ENCODE measurements at places on chromosomes 1 and 21.

DNA sequence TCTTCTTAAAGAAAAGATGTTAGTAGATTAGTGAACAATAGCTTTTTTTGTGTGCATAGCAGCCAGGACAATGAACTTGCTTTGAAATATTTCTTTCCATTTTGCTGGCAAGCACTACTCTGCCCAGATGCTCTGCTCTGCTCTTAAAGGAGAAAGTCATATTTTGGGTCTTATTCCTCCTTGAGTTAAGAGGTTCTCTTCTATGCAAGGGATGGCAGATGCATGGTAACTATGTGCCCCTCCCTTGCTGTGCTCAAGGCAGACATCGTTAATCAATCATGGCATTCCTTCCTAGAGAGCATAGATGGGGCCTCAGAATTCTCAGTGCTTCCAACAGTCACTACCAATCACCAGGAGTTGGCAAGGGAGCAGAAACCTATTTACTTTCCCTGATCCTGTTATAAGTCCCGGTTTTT, 27.6 kb downstream of the NIPAL3 start:
- no peak for DNase-seq

- DNase-seq: no peak
Measured at GRCh38 chr1:85224734-85225623, 24.2 kb upstream of the SYDE2 start.

- DNase-seq: no peak
Measured at GRCh38 chr1:116987256-116987555, 14.4 kb upstream of the CD101 start.

DNA sequence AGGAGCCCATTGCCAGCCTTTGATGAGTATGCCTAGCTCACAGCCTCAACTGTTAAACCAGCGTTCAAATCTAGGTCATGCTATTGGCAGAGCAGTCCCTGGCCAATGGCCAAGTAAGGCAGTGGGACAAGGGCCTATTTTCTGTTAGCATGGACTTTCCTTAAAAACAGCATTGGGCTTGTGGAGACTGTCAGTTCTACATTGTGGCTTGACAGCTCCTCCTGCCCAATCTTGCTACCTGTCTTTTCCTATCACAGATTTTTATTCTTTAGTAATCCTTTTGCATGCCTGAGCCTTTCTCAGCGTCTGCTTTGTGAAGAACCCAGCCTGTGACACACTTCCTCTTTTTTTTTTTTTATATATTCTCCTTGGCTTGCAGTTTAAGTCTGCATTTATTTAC, 56.4 kb downstream of the DIP2A start:
- DNase-seq: no peak

GRCh38 chr1:34681480-34682451, 73.1 kb upstream of the GJB5 start:
- peak; percentile 26 for DNase-seq

DNA sequence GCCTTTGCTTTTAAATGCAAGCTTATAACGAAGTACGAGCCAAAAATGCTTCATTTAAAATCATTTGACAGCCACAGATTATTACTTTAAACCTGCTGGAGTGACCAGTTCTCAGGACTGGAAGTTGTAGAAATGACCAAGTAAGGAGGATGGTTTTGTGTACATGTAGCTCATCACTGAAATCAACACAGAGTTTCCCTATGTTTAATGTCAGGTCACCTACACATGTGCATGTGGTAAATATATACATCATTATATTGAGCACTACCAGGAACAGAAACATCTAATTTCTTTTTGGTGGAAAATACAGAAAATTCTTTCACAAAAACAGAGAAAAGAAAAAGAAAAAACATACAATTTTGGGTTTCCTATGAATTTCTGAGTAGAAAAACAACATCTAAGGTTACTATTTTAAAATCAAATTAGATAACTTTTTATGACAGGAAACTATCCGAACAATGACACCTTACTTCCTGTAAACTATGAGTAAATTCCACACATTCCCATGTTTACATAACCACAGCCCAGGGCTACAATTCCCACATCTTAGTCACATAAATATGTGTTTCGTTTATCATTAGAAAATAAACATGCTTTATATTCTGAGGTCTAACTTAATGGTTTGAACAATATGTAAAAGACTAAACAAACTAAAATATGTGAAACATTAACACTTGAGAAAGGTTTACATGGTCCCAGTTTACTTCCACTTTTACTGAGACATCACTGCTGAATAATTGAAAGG, 73.6 kb downstream of the ZNF281 start:
- DNase-seq: peak; percentile 84

- peak; percentile 46 for DNase-seq
Measured at GRCh38 chr1:174407665-174408064, 40.1 kb upstream of the GPR52 start.

- no peak for DNase-seq
Measured at GRCh38 chr1:168405906-168406549, 125.4 kb downstream of the TBX19 start.

- peak; percentile 75 for DNase-seq
Measured at GRCh38 chr1:24385160-24385940, 28.2 kb downstream of the STPG1 start.

DNA sequence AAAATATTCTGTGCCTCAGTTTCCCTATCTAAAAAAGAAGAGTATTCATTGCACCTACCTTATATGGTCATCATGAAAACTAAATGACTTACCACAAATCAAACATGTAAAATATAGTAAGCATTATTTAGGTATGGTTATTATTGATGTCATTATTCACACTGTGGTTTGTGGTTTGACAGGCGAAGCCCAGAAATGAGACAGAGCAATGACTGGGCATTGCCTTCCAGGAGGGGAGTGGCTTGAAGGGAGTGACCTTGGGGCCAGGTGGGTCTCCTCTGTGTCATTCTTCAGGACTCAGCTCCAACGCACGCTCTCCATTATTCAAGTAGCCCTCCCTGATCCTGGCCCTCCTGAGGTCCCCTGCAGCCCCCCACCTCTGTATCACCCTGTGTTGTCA, 133.7 kb downstream of the DMRTA2 start:
- no peak for DNase-seq

GRCh38 chr1:94339206-94339927, 78.8 kb upstream of the ABCD3 start:
- DNase-seq: no peak

GRCh38 chr1:167439301-167439988, 78.9 kb downstream of the CD247 start:
- DNase-seq: peak; percentile 44

DNA sequence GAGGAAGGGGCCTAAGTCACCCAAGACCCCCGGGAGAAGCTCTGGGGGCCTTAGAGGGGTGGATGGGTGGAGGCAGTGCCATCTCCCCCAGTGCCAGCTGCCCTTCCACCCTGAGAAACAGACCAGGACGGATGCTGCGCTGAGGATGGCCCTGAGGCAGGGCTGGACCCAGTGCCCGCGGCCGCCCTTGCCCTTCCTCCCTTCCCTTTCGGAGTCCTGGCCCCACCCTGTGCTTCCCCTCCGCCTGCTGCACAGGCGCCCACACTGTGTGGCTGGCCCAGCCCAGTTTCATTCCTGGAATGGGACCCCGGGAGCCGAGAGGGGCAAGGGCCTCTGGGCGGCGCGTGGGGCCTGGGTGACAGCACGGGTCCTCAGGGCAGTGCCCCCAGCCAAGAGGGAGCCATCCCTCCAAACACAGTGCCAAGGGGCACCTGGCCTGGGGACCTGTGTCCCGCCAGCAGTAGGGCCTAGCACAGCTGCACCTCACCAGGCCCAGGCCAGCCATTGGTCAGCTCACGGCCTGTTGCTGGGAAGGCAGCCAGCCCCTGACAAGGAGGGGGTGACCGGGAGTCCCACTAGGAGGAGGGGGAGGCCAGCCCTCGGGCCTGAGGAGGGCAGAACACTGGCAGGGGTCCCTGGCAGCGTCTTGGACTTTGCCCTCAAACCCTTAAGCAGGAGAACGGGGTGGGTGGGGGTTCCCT, 13.4 kb upstream of the SKI start:
- no peak for DNase-seq

GRCh38 chr1:165773324-165773965, 4.8 kb upstream of the TMCO1 start:
- DNase-seq: peak; percentile 87

- DNase-seq: peak; percentile 33
Measured at GRCh38 chr1:179251675-179252074, 22.2 kb upstream of the ABL2 start.

DNA sequence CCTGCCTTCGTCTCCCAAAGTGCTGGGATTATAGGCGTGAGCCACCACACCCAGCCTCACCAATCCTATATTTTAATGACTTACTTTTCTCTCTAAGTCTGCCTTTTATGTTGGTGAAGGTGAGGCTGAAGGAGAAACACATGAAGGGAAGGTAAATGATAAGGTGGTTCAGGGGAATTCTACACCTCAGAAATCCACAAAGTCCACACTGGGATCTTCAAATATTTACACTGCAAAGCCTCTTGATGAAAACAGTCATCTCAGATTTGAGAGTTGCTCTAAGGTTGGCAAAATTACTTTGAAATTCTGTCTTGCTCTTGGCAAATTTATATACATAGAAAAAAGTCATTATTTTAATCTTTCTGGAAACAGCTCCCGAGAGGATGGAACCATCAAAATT, 42.0 kb upstream of the CACHD1 start:
- no peak for DNase-seq

GRCh38 chr1:11150326-11150725, 38.8 kb upstream of the ANGPTL7 start:
- DNase-seq: no peak

- no peak for DNase-seq
Measured at GRCh38 chr1:197222780-197223179, 45.3 kb upstream of the CRB1 start.

DNA sequence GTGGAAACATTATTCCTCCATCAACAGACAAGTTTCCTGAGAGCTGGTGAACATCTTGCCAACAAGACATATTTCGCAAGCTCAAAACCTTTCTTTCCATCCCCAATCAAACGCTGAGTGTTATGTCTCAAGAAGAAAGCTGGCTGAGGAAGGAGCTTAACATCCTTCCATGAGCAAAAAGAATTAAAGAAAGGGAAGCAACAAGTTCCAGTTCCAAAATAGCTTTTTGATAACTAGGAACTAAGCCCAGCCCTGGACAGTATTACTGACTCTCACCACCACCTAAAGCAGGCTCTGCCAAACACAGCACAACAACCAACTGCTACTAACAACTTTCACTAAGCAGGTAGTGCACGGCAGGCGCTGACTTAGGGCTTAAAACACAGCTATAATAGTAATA, 50.2 kb downstream of the CAPZB start:
- DNase-seq: peak; percentile 61

DNA sequence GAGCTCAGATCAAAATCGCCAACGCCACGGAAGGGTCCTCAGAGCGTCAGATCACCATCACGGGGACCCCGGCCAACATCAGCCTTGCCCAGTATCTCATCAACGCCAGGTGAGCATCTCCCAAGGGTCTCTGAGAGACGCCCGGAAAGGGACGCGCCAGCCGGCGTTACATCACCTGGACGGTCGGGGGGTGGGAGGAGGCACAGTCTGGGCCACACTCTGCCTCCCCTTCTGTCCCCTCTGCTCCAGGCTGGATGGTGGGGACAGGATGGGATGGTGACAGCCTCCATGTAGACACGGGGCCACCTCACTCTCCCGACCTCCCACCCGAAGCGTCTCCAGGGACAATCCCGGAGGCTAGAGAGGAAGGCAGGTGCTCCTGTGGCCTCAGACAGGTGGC, 41.5 kb upstream of the COL6A1 start:
- no peak for DNase-seq

- DNase-seq: no peak
Measured at GRCh38 chr1:210373628-210373877, 44.9 kb downstream of the HHAT start.

- DNase-seq: no peak
Measured at GRCh38 chr21:16832791-16833190, 680.1 kb upstream of the CXADR start.

Measured in fibroblast of skin of right biceps (primary cell).